ENCODE measurements at places on chromosomes 13 and 19.
A peak's percentile ranks its signal among the peaks of the same experiment; 100 is the strongest.

DNA sequence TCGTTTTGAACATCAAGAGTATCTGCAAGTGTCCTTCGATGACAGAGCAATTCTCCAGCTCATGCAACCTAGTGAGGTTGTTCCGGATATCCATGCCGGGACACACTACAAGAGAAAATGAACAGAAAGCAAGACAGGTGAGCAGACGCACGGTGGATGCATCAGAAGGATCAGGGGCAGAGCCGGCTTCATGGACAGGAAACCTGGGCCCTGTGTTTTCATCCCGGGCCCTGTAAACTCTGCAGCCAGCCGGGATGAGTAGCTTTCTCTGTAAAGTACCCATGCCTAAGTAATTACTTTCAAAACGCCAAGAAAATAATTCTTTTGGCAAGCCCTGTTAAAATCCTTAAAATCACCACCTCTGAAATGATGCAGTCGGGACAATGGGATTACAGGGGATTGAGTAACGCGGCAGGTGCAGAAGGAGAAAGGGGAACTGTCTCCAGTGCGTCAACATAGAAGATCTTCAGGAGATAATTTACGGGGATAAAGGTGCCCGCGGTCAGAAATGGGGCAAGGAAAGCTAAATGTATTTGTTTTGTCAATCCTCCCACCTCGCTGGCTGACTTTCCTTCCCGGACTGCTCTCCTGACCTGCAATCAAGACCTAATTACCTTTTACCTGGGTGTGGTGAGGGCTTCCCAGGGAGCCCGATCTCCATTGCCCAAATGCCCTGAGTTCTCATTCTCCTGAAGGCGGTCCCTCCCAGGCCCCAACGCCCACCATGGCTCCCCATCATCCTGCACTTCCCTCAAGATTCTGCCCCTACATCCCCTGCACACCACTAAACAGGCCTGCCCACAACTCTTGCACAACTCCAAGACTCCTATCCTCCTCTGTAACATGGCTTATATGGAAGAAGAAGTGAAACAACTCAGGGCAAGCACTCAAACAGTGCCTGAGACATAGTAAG lies 26.2 kb downstream of the INSR start:
- no peak for DNase-seq
- H3K27ac ChIP-seq, result no peak overlapping the region
- H3K36me3 ChIP-seq, result no peaks in the 10 kb centered on the region
- H3K4me1 ChIP-seq, result no peaks in the 10 kb centered on the region

DNA sequence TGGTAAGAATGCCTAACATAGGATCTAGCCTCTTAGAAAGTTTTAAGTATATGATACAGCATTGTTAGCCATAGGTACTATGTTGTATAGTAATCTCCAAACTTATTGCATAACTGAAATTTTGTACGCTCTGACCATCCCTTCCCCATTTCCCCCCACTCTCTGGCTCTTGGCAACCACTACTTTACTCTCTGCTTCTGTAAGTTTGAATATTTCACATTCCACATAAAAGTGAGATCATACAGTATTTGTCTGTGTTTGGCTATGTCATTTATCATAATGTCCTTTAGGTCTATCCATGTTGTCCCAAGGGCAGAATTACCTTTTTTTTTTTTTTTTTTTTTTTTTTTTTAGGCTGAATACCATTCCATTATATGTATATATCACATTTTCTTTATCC lies 396.9 kb downstream of the DLEU7 start:
- H3K4me1 ChIP-seq, result peaks cover 7% of the 10 kb centered on the region
- no peak for DNase-seq
- H3K27ac ChIP-seq, result no peak overlapping the region
- no peak overlapping the region for H3K4me3 ChIP-seq
- H3K27me3 ChIP-seq, result no peaks in the 10 kb centered on the region

DNA sequence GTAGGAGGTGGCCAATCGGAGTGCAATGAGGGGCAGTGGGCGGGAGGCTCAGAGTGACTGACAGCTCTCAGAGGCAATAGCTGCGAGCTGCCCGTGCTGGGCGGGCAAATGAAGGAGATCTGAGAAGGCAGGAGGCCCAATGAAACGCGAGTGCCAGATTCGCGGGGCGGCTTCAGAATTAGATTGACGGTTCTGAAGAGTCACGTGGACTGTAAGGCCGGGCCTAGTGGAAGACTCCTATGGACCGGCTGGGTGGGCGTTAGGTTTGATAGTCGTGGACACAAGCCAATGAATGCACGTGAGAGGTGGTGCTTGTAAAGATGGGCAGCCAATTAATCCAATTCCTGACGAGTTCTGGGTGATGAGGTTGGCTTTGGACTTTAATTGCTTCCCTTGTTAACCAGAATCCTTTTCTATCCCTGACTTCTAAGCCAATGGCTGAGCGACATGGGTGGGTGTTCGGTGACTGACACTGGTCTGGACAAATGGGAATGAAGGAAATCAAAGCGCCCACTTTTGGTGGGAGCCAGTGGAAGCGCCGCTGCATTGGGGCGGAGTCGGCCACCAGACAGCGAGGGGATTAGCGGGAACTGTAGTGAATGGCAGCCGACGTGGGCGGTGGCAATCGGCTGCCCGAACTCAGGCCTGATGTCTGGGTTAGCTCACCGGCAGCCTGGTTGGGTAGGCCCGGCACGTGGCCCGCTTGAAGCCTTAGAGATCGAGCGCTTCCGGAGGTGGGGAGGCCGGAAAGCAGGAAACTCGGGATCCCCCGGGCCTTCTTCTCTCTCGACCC lies 524 bp upstream of the KHSRP start:
- DNase-seq, result peak; percentile 96
- H3K4me3 ChIP-seq, result peak overlapping the region; percentile 48
- no peaks in the 10 kb centered on the region for H3K4me1 ChIP-seq
- peaks cover 31% of the 10 kb centered on the region for H3K36me3 ChIP-seq

- no peaks in the 10 kb centered on the region for H3K4me1 ChIP-seq
- no peak overlapping the region for H3K27ac ChIP-seq
- DNase-seq, result peak; percentile 54
- H3K4me3 ChIP-seq, result no peak overlapping the region
- no peaks in the 10 kb centered on the region for H3K27me3 ChIP-seq
Observed at GRCh38 chr19:15161028-15161984, 39.5 kb downstream of the NOTCH3 start.

GRCh38 chr19:48926909-48927308 lies 6.6 kb upstream of the DHDH start:
- peaks cover 46% of the 10 kb centered on the region for H3K36me3 ChIP-seq
- peak overlapping the region; percentile 80 for H3K27ac ChIP-seq
- no peaks in the 10 kb centered on the region for H3K27me3 ChIP-seq
- peak overlapping the region; percentile 28 for H3K4me3 ChIP-seq
